ENCODE measurements at places on chromosomes 4 and X.

GRCh38 chr4:71217688-71218087, 121.1 kb upstream of the SLC4A4 start:
- DNase-seq, result no peak

DNA sequence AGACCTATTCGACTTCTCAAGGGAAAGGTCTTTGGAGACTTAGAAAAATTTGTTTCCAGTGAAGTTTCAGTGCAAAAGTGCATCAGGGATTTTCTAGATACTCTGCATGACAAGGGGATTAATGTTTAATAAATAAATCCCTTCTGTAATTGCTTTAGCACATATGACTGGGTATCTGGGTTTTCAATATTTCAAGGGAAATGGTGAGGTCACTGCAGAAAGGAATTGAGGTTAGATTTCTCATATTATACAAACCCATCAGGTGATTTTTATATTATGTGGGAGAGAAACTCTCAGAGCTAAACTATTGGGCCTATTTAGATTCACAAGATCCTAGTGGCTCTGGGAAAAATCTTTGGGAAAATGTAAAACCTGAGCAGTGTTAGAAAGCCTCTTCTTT, 48.3 kb upstream of the SLC4A4 start:
- DNase-seq, result no peak

- DNase-seq, result no peak
Observed at GRCh38 chrX:23008431-23009099, 8.8 kb downstream of the DDX53 start.

DNA sequence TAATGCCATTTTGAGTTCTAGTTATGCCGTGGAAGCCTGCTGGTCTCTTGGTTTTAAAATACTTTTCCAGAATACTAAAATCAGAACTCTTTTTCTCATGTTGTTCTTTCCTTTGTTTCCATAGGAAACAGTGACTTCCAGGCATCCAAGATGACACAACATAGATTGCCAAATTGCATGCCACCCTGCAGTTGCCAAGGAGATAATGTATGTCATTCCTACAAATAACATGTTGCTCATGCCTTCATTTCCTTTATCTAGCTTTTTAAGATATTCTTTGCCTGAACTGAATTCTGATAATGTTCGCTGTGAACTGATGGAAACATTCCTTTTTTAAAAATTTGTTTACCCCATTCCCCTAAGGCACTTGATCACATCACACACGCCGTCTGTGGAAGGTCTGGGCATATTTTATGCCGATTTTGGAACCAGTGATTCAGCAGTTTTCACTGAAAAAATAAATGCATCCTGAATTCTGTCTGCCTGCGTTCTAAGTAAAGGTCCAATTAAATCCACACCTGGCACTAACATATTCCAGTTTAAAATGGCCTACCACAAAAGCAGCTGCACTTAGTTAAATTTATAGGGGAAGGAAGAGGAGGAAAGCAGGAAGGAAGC, 38.0 kb upstream of the COX7B2 start:
- no peak for DNase-seq

- no peak for DNase-seq
Observed at GRCh38 chr4:150938417-150938816, 76.7 kb downstream of the LRBA start.

DNA sequence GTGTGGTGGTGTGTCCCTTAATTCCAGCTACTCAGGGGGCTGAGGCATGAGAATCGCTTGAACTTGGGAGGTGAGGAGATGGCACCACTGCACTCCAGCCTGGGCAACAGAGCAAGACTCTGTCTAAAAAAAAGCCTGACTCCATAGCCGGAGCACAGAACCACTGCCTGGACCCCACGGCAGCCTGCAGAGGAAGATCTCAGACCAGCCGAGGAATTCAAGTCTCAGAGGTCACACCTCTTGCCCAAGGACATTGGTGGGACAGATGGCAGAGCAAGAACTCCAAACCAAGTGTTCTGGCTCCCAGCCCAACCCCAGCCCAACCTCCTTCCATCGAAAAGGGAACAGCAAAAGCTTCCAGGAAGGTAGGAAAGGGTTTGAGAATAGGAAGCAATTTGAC, 70.8 kb downstream of the SMIM20 start:
- DNase-seq, result no peak

DNA sequence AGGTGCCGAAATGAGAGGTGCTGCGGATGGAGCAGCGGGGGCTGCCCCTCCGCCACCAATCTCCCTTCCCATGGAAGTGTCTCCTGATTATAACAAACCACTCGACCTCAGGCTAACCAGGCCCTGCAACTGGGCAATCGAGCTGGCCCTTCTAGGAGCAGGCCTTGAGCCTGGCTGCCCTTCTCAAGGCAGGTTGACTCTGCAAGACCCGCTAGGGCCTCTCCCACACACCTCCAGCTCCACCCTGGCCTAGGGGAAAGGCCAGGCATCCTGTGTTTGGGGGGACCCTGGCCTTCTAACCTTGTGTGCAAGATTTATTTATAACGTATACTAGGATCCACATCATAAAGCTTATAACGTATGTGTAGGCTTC, 3.7 kb upstream of the BCOR start:
- DNase-seq, result no peak

DNA sequence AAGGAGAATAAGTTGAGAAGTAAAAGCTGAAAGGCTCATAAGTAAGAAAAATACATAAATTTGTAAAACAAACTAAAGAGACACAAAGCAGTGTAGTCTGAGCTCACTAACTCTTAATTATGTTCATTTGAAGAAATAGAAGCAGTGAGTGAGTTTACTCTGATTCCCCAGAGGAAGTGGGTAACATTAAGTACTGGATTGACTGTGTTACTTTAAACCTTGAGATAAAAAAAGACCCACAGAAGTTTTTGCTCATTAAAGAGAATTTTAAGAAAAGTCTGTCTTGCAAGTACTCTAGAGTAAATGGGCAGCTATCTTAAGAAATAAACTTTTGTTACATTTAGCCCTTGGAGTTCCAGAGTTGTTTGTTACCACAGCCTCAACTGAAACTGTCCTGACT, 2466.9 kb downstream of the PCDH7 start:
- DNase-seq, result no peak

GRCh38 chrX:83759872-83760271, 101.1 kb upstream of the CYLC1 start:
- DNase-seq, result no peak

GRCh38 chr4:139184129-139184528, 7.1 kb upstream of the ELF2 start:
- DNase-seq, result no peak

DNA sequence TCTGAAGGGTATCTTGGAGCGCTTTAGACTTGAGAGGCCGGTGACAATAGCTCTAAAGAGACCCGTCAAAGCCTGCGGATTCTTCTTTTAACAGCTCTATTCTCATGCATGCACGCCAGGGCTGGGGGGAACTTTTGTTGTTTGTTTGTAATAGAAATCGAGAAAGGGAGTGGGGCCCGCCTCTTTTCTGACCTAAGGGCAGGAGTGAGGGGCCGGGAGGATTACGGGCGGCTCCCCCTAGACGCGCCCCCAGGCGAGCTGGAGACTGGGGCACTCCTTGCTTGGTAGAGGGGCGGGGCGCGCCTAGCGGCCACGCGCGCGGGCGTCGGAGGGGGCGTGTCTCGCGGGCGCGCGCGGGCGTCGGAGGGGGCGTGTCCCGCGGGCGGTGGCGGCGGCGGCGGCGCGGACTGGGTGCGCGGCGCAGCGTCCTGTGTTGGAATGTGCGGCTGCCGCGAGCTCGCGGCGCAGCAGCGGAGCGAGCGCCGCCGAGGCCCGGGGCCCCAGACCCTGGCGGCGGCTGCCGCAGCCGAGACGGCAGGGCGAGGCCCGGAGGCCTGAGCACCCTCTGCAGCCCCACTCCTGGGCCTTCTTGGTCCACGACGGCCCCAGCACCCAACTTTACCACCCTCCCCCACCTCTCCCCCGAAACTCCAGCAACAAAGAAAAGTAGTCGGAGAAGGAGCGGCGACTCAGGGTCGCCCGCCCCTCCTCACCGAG, at the start of gene REST:
Gene REST (plus strand): TSS at position 412 of the 717 bp plus-strand sequence. CDS start 2,739 bp downstream, outside the sequence.
- peak; percentile 37 for DNase-seq

- DNase-seq, result no peak
Observed at GRCh38 chrX:68417651-68418050, 15.6 kb downstream of the OPHN1 start.

- no peak for DNase-seq
Observed at GRCh38 chr4:139503622-139504166, 49.8 kb downstream of the RAB33B start.

DNA sequence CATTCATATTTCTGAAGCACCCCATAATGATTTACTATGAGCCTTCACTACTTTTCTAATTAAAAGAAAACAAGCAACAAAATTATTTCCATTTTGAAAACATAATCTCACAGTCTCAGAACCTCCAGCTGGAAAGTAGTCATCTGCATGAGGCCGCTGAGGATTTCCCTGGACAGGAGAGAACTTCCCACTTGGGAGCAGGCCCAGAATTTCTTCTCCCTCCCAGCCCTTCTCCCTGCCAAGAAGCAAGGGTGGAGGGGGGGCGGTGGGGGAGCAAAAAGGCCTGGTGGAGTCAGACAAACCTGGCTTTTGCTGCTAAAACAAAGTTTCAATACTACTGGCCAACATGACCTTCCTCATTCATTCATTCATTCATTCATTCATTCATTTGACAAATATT, 167.3 kb downstream of the PJA1 start:
- no peak for DNase-seq
